ENCODE measurements at places on chromosomes 6 and 20.
A peak's percentile ranks its signal among the peaks of the same experiment; 100 is the strongest.

DNA sequence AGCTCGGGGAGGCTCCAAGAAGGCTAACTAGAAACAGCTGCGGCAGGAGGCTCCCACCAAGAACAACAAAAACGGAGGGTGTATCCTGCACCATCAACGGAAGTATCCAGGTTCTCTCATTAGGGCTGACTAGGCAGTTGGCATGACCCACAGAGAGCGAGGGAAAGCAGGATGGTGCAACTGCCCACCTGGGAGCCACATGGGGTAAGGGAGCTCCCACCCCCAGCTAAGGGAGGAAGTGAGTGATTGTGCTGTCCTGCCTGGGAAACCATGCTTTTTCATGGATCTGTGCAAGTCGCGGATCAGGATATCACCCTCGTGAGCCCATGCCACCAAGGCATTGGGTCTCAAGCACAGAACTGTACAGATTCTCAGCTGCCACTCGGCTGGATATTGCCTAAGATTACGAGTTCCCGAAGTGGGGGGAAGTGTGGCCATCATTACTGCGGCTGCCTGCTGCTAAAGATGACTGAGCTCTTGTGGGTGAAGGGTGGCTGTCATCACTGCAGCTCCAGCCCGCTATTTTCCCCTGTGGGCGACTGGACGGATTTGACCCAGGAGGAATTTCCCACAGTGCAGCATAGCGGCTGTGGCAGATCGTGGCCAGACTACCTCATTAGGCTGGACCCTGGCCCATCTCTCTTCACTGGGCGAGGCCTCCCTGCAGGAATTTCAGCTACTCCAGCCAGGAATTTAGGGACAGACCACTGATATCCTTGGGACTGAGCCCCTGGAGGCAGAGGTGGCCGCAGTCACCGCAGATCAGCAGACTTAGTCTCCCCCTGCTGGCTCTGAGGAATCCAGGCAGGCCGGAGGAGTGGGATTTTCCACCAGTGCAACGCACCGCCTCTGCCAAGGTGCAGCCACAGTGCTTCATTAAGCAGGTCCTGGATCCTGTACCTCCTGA, 515.7 kb downstream of the FRK start:
- no peaks in the 10 kb centered on the region for H3K36me3 ChIP-seq
- no peak overlapping the region for H3K27ac ChIP-seq
- no peak overlapping the region for H3K4me3 ChIP-seq
- DNase-seq = peak; percentile 65
- peaks cover 7% of the 10 kb centered on the region for H3K4me1 ChIP-seq

- no peak for DNase-seq
- H3K27me3 ChIP-seq = peaks cover 2% of the 10 kb centered on the region
Measured at GRCh38 chr6:97501853-97502252, 218.8 kb upstream of the MMS22L start.

DNA sequence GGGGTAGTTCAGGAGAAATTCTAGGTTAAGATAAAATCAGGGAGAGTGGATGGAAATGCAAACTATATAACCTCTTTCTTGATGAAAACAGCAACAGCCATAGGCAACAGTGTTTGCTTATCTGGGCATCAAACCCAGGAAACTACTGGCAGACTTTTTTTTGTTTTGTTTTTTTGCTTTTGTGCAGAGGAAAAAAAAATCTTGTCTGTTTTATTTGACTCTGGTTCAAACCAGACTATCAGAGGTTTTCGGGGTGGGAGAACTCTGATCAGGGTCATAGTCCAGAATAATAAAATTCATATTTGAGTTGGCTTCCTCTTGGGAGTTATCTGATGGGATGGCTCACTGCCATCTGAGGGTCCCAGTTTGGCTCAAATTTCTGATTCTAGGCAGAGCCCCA, 88.8 kb upstream of the ZNFX1 start:
- H3K4me1 ChIP-seq = peaks cover 5% of the 10 kb centered on the region
- no peak for DNase-seq
- H3K4me3 ChIP-seq = no peak overlapping the region
- no peaks in the 10 kb centered on the region for H3K27me3 ChIP-seq
- H3K27ac ChIP-seq = no peak overlapping the region

GRCh38 chr6:137099689-137100403, 55.1 kb upstream of the IL20RA start:
- peaks cover 2% of the 10 kb centered on the region for H3K4me1 ChIP-seq
- no peak overlapping the region for H3K27ac ChIP-seq
- H3K27me3 ChIP-seq = no peaks in the 10 kb centered on the region
- no peak for DNase-seq

DNA sequence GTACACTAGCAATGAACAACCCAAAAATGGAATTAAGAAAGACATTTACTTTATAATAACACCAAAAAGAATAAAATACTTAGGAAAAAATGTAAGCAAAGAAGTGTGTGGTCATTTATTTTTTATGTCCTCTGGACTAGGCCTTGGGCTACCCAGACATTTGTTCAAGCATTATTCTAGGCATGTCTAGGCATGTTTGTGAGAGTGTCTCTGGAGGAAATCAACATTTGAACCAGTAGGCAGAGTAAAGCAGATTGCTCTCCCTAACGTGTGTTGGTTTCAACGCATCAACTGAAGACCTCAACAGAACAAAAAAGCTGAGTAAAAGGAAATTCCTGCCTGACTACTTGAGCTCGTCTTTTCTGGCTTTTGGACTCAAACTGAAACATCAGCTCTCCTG, 84.5 kb downstream of the ANKEF1 start:
- no peak overlapping the region for H3K27ac ChIP-seq
- H3K27me3 ChIP-seq = peaks cover 3% of the 10 kb centered on the region
- H3K4me3 ChIP-seq = no peak overlapping the region
- H3K36me3 ChIP-seq = no peaks in the 10 kb centered on the region
- no peaks in the 10 kb centered on the region for H3K4me1 ChIP-seq

Measured in endothelial cell (in vitro differentiated cells).